ENCODE measurements at places on chromosomes 5 and 9. TPM values are rescaled to one million over a fixed set of nuclear protein-coding genes. Genes with fewer than 3 reads are reported as not detected.

The BTNL8 gene
- not detected for total RNA-seq

The PTGDS gene
- total RNA-seq, result not detected

The GZMA gene
- 87.6 TPM for total RNA-seq

The AFF4 gene
- total RNA-seq, result 32.3 TPM

The VDAC1 gene
- 508 TPM for total RNA-seq

DNA sequence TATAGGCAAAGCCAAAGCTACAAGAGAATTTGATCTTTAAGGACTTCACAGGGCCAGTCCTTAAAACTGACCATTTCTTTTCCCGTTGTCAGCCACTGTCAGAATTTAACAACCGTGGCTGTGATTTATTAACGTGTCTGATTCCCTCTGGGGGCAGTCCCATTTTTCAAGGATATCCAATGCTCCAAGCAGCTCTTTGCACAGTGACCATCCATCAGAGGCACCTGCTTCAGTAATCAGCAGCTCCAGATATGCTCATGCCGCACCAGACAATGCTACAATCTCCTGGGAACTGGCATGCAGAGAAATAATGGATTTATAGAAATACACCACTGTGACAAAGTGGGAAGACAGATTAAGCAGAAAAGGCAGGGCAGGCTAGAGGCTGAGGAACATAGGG lies 163.3 kb upstream of the PPP1R2B start:
- DNase-seq, result no peak

DNA sequence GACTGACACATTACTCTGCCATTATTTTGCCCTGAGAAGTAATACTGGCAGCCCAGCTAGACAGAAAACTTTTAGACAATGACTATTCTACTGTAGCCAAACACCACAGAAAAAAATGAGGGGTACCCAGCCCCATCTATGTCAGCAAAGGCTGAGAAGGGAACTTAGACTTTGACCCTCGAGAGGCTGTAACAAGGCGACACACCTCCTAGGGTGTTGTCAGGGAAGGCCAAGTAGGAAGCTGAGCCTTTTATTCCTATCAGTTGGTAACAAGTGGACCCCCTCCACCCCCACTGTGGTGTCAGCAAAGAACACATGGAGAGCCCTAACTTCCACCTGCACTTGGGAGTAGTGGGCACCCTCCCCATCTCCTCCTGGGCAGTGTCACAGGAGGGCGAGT lies 55.6 kb downstream of the SPTLC1 start:
- no peak for DNase-seq

The HACD4 gene
- total RNA-seq, result 2.8 TPM
